AML-193 (cell line): ENCODE measurements at places on chromosomes 5 and 9.

DNA sequence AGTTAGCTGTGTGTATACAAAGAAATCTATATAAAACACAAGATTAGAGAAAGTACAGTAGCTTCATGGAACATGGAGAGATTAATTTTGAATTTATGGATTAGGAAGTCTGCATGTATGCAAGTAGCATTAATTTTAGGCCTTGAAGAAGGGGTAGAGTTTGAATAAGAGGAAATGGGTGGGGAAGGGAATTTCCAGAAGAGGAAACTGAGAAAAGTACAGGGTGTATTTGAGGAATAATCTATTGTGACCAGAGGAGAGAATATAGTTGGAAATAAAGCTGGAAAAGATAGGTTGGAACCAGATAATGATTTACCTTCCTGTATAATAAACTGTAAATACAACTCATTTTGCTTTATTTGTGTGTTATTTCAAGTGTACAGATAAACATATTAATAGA is 53.6 kb downstream of the CWC27 start:
- DNase-seq: no peak

DNA sequence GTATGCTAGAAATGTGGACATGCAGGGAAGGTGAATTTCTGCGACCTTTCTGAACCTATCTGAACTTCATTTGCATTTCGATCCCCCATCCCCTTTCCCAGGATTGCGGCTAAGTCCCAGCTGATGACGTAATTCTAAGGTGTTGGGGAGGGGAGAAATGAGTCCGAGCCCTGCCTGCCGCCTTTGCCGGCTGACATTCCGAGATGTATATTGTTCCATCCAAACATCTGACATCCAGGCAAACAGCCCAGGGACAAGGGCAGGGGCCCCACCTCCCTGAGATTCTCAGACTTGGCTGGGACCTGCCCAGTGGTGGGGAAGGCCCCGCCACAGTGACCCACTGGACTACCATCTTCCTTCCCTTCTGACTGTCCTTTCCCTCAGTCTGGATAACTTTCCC is 494.6 kb downstream of the ENC1 start:
- DNase-seq: no peak

- DNase-seq: no peak
These were observed 28.3 kb downstream of the LEAP2 start for GRCh38 chr5:132901730-132902129.

DNA sequence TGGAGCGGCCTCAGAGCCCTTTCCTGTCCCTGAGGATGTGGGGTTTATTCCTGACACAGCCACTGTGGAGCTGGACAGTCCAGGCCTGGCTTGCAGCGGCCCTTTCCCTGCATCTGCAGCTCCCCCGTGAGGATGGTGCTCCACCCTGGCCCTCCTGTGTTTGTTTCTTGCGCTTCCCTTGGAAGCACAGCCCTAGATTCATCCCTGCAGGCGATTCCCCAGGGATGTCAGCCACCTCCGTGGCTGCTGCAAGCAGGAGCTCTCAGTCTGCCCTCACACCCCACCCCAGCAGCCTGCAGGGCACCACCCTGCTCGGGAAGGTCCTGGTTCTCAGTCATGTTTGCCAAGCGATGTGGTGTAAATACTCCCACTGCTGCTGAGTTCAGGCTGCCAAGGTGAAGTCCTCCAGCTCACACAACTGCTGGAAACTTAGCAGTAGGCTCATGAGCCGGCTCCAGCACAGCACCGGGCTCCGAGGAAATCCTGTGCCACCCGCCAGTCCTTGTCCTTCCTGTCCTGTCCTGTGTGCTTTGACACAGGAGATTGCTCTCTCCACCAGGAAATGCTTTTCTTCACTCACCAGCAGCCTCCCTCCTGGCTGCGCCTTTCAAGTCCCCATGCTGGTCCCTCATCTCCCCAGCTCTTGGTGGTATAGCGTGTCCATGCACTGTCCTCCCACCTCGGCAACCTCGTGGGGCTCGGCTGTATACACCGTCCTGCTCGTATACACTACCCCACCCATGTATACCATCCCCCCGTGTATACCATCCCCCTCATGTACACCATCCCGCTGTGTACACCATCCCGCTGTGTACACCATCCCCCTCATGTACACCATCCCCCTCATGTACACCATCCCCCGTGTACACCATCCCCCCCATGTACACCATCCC is 16.2 kb downstream of the ROPN1L start:
- DNase-seq: no peak

- DNase-seq: no peak
These were observed 193.4 kb downstream of the CDK5RAP2 start for GRCh38 chr9:120386390-120387131.

GRCh38 chr5:84706678-84707641 is 322.3 kb upstream of the EDIL3 start:
- no peak for DNase-seq

- no peak for DNase-seq
These were observed 219.2 kb upstream of the RAI14 start for GRCh38 chr5:34436761-34437501.

- no peak for DNase-seq
These were observed 659.0 kb downstream of the ANXA1 start for GRCh38 chr9:73810585-73811215.

GRCh38 chr5:31844622-31845345 is 205.9 kb downstream of the PDZD2 start:
- no peak for DNase-seq

DNA sequence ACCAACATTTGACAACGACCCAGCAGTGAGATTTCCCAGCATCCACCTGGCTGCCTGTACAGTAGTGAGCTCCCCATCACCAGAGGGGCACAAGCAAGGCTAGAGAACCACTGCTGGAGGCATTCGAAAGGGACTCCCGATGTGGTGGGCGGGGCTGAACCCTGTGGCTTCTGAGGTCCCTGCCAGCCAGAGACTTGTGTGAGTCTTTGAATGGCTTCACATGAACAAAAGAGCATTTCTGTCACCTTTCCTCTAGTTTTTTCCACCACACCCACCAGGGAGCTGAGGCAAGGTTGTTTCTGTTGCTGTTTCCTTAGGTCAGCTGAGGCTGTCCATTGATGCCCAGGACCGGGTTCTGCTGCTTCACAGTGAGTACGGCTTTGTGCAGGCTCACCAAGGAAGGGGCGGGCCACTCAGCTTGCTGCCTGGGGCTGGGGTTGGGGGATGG is 15.7 kb downstream of the RGS3 start:
- DNase-seq: no peak
